Hematopoietic multipotent progenitor cell treated with erythropoietin and hydrocortisone succinate and interleukin-3 and kit ligand, for 8 days (in vitro differentiated cells): ENCODE measurements at places on chromosomes 7 and 10.

- no peak for DNase-seq
These were observed 4.0 kb downstream of the FZD8 start for GRCh38 chr10:35638101-35638500.

DNA sequence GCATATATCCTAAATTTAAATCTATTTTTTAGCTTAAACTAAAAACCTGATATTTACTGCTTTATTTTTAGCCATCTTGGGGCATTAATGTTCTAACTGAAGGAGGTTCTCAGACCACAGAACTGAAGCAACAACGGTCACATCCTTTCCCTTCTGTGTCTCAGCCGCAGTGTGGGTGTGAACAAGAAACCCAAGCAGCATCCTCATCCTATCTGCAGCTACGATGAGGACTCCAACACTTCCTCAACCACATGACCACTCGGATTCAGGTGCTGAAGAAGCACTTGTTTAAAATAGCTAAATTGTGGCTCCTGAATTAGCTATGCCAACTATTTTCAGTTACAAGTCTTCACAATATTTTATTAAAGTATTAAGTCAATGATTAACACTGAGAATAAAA lies 5.3 kb downstream of the ESYT2 start:
- DNase-seq, result peak; percentile 65

DNA sequence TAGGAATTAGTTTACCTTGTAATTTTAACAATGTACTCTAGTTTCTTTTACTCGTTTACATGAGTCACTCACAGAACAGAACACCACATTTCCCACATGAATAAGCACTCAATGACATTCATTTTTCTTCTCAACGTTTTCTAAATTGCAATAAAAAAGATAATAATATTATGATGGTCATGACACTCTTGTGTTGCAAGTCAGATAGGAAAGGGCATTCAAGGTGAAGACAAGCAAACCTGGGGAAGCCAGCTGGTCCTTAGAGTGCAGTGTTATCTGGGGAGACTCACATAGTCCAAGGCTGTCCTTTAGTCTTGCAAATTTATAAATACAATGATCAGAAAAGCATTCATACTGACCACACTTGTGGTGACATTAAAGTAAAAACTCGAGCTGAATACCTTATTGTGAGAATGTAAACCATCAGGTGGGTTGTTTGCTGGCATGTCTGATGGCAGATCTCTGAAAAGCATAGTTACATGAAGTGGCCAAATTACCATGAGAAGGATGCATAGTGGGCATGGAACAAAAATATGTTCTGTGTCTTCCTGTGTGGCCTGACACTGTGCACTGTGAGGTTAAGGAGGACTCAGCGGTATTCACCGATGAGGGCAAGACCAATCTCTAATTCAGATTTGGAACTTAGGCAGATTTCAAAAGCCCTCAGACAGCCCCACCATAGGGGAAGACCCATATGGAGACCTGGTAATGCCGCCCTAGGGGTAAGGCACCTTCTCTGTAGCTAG lies 158.9 kb upstream of the ASAH2 start:
- DNase-seq, result peak; percentile 77

DNA sequence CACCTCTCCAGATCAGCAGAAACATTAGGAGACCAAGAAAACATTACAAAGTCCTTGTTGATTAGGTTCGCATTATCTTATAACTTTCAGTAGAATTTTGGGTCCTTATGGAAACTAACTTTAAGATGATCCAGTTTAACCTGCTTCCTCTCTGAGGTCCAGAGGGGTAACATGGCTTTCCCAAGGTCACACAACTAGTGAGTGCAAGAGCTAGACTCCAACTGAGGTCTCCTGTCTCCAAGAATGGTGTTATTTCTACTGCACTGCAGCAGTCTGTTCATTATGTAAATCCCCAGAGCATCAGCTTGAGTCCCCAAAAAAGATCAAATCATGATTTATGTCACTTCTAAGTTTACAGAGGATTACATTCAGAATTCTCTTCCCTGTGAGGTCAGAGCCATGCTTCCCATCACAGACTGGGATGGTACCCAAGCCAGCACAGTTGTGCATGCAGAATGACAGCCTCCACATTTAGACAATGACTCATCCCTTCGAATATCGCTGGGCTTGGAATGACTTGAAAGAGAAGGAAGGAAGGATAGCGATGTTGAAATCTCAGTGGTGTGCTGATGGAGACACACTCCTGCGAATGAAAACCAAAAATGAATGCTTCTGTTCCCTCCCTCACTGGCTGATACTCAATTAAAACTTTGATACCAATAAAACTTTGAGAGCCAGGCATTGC lies 163.1 kb upstream of the PLXNA4 start:
- DNase-seq, result no peak

DNA sequence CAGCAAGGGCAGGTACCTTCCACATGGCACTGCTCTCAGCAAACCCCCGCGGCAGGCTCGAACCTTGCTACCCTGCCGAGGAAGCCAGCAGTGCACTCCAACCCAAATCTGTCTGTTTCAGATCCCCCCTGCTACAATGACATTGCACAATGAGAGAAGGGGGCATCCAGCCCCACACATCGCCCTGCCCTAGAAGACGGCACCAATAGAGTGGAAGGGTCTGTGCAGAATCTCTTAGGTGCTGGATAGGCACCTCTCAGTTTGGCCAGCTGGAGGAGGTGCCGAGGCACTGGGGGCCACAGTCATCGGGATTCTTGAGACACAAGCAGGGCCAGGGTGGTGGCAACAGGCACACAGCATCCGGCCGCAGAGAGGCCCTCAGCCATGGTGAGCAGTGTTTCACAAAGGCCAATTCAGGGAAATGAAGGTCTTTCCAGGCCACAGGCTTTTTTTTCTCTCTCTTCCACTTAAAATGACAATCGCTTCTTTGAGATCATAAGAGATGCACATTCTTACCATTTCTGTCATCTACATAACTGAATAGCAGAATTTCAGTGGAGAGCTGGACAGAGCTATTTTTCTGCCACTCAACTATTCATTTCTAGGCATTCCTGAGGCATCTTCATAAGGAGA lies 281.3 kb downstream of the TNS3 start:
- no peak for DNase-seq

GRCh38 chr10:10777279-10777678 lies 240.4 kb upstream of the CELF2 start:
- no peak for DNase-seq

DNA sequence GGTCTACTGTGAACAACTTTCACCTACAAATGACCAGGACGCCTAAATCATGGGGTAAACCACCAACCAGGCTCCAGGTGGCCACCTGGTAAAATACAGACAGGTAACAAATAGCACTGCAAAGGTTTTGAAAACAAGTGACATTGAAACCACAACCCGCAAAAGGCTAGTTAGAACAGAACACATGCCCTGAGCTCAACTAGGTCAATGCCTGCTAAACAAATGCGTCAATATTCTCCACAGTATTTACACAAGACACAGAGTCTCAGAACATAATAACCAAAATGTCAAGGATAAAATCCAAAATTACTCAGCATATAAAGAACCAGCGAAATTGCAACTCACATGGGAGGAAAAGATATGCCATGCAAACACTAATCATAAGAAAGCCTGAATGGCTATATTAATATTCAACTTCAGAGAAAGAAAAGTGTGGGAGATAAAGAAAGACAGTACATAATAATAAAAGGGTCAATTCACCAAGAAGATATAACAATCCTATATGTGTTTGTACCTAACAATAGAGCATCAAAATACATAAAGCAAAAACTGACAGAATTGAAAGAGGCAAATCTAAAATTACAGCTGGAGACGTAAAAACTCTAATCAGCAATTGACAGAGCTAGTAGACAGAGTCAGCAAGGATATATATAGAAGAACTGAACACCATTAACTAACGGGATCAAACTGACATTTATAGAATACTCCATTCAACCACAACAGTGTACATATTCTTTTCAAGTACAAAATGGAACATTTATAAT lies 47.6 kb downstream of the SMURF1 start:
- peak; percentile 14 for DNase-seq

- DNase-seq, result no peak
These were observed at the start of gene MEST for GRCh38 chr7:130491841-130492522. Gene MEST (plus strand): TSS chr7:130492085. CDS start chr7:130492314, 229 bp downstream.

GRCh38 chr10:104767745-104768144 lies 126.7 kb downstream of the SORCS3 start:
- no peak for DNase-seq

DNA sequence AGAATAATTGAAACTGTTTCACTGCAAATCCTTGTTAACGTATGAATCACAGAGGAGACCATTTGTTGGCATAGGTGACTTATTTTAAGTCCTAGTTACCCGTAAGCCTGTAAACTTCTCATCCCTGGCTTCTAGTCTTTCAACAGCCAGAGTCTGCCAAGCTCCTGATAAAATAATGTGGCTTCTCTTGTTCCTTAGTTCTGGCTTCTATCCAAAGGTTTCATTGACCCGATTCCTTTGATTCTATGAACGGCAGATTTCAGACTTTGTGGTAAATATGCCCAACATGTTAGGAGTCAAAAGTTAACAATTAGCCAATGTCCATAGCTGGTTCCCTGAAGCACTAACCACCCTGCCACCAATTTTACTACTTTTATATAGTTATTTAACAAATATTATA lies 23.3 kb downstream of the DNAH11 start:
- no peak for DNase-seq

DNA sequence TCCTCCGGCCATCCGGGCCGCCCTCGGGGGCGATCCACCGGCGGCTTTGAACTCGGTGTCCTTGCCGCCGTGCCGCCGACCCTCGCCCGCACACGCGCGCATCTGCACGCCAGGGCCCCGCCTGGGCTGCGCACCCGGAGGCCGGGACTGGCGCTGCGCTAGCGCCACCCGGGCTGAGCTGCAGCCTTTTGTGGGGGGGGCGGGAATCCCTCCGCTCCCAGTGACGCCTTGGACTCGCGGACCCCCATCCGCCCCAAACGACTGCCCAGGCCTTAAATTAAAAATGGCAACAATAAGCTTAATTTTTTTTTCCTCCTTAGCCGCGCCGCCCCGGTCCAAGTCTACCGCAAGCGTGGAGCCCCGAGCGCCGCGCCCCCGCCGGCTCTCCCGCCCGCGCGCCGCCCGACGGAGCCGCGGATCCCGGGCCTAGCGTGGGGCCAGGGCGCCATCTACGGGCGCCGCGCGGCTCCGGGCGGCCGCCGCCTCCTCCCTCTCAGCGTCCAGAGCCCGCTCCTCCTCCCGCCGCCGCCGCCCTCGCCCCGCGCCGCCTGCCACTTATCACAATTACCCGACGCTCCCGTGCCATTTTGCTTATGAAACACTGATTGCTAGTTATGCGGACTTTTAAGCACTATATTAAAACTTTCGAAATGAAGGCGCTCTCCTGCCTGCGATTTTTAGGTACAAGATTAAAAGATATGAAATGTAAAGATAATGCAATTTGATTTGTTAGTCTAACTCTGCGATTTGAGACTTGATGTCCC lies 7.5 kb upstream of the EBF3 start:
- DNase-seq, result peak; percentile 66

GRCh38 chr7:115475761-115476385 lies 554.0 kb downstream of the MDFIC start:
- no peak for DNase-seq

DNA sequence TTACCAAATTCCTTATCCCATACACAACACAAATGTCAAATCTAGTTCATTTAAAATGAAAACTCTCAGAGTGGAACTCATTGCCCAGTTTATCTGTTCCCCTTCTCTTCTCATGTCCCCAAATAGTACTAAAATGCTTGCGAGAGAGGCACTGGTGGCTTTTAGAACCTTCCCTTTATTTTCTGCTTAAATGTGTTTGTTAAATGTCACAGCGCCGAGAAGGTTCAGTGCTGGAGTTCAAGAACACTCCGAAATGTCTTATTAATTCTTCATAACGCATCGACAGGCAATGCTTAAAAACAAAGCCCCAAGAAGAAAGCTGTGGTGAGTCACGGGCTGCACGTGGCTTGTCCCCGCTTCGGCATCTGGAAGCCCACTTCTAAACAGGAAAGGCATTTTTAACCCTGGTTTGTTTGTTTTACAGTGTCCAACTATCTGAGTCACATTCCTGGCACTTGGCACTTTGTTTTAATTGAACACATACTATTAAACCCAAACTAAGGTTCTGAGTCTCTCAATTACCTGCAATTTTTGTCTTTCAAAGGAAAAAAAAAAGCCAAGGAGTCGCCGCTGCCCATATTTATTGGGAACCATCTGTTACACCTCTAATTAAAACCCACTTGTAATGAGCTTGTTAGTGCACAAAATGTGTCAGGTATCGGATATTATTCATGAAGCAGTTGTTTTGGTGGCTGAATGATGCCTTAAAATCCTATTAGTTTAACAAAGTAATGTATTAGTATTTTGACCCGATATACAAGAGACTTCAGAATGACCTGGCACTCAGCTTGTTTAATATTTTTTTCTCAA lies 49.9 kb upstream of the MGMT start:
- DNase-seq, result no peak

GRCh38 chr10:44388641-44389040 lies 3.7 kb upstream of the CXCL12 start:
- no peak for DNase-seq

GRCh38 chr7:47179812-47180515 lies 401.9 kb downstream of the TNS3 start:
- DNase-seq, result peak; percentile 62

GRCh38 chr7:157979636-157980340 lies 607.8 kb downstream of the PTPRN2 start:
- DNase-seq, result peak; percentile 36

GRCh38 chr7:100687751-100688300 lies 6.2 kb downstream of the GIGYF1 start:
- DNase-seq, result no peak

DNA sequence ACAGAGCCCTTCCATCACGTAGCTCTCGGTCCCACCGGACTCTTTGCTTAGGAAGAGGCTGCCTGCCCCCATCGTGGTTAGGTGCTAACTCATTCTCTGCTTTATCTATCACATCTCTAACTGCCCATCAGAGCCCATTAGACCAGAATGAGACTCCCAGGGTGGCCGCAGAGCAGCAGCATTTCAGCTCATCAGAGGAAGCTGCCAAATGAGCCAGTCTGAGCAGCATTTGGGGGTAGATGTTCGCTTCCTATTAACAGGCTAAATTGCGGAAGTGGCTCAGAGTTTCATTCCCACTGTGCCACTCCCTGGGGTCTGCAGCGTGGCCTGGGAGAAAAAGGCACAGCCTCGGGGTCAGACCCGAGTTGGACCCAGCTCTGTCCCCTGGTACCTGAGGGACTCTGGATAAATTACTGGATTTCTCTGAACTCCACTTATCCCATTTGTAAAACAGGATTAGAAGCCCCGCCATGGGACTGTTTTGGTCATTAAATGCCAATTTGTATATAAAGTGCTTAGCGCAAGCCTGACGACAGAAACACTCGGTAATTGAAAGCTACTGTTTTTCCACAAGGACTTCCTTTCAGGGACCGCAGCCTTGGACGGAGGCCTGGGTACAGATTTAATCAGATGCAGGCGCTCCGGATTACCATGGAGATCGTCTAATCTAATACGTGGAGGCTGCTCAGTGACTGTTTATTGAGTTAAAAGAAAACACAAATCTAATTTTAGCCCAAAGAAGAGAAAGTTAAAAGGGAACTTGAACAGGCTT lies 73.8 kb upstream of the PRLHR start:
- DNase-seq, result peak; percentile 39

DNA sequence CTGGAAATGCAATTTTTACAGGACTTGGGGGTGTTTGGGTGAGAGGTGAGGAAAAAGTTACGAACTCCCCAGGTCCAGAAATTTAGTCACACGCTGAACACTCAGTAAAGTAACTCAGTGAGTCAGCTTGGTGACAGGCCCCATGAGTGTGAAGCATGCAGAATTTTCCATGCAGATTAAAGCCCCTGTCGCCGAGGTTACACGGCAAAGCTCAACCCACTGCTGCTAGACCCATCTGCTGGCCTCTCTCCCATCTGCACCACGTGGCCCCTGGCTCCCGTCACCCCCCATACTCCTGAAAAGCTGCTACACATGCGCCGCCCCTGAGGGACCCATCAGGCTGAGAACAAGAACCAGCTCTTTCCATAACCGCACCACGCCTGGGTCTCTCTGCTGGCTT lies 7.0 kb upstream of the MMP21 start:
- DNase-seq, result no peak
